ENCODE measurements at places on chromosomes 2 and 18. TPM values are rescaled to one million over a fixed set of nuclear protein-coding genes. Genes with fewer than 3 reads are reported as not detected.
A peak's percentile ranks its signal among the peaks of the same experiment; 100 is the strongest.

MFSD2B gene
- not detected for total RNA-seq

RAPH1 gene
- total RNA-seq, result 11.9 TPM

ZSWIM2 gene
- total RNA-seq, result not detected

EHD3 gene
- 0.99 TPM for total RNA-seq

VWA3B gene
- 0.78 TPM for total RNA-seq

PTPRM gene
- total RNA-seq, result 48.0 TPM

NOTO gene
- not detected for total RNA-seq

KCNF1 gene
- total RNA-seq, result 5.3 TPM

DES gene
- total RNA-seq, result 12.7 TPM

ALK gene
- 0.26 TPM for total RNA-seq

DNA sequence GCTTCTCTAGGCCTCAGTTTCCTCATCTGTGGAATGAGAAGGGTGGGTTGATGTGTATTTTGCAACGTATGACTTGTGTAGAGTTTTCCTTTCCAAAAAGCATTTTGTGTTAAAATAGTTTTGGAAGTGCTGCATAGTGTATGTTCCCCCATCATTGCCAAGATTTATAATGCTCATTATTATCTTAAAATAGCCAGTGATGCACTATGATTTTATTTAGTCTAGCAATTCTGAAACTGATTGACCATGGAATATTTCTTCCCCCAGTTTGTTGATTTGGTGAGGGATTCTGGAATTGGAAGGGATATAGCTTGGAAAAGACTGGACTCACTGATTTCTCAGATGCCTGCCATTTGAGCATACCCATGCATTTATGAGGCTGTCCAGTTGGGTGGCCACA lies 130.6 kb downstream of the CCDC85A start:
- DNase-seq, result no peak

- no peak for DNase-seq
Measured at GRCh38 chr2:45770811-45771210, 119.3 kb downstream of the PRKCE start.

DNA sequence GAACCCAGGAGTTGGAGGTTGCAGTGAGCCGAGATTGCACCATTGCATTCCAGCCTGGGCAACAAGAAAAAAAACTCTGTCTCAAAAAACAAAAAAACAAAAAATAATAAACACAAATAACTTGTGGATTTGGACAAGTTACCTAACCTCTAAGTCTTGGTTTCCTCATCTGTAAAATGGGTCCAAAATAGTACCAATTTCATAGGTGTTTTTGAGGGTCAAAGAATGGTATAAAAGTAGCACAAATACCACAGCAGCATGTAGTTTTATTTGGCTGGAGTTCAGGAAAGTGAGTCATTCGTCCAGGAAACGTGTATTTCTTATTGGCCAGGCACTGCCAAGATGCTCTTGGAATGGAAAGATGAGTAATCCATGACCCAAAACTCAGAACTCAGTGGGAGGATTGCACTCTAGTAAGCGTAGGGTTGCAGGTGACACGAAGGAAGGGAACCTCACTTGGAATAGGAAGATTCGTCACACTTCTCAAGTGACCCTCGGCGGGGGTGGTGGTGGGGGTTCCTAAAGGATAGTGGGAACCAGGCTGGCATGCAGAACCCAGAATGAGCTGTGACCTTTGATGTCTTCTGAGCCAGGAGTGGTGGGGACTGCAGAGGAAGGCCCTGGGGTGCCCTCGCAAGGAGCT lies 24.4 kb downstream of the GRHL1 start:
- DNase-seq, result peak; percentile 66

DNA sequence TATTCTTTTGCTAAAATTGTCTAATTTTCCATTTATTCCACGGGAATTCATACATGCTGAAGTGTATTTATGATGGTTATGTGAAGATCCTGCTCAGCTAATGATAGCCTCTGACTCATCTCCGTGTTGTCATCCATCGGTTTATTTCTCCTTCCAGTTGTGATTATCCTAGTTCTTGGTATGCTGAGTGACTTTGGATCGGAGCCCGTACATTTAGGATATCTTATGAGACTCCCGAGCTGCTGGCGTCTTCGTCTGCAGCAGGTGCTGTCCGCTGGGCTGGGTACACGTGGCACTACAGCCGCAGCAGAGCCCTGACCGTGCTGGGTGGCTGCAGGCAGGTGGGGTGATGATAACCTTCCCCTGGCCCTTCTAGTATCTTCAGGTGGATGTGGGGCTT lies 40.1 kb upstream of the GALR1 start:
- no peak for DNase-seq

GRCh38 chr2:149661844-149662243 lies 74.3 kb upstream of the MMADHC start:
- peak; percentile 32 for DNase-seq

DNA sequence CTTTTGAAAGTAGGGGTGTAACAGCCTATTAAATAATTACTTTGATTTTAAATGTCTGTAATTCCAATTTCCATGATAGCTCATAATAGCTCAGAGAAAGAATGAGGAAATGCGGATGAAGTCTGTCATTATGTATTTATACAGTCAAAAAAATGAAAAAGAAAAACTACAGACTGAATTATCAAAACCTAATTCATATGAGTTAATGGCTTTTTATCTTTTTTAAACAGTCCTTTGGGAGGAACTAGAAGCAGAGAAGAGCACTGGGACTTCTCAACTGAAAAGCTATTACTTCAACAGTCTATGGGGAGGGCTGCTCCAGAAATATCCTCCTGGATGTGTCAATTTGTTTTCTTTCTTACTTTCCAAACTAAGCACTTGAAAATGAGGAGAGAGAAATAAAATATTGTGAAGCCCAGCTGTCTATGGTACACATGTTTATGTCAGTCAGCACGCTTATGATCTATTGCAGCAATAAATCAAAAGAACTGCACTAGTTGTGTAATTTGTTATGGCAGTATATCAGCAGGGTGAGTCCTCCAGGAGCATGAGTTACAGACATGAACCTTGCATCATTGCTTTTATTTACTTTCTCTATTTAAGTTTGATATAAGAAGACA lies 1550.2 kb downstream of the LRP1B start:
- no peak for DNase-seq

DNA sequence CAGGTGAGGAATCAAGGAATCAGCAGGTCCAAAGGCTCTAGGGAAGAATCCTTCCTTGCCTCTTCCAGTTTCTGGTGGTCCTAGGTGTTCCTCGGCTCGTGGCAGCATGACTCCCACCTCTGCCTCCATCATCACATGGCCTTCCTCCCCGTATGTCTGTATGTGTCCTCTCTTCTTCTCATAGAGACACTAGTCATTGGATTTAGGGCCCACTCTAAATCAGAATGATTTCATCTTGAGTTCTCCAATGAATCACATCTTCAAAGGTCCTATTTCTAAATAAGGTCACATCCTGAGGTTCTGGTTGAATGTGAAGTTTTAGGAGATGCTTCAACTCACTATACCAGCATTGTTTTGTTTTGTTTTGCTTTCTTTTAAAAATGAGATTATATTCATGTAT lies 11.1 kb upstream of the AGFG1 start:
- no peak for DNase-seq

GRCh38 chr2:197777823-197778407 lies 7.2 kb downstream of the BOLL start:
- DNase-seq, result no peak

GRCh38 chr2:198232281-198232680 lies 427.9 kb downstream of the PLCL1 start:
- no peak for DNase-seq

- DNase-seq, result no peak
Measured at GRCh38 chr2:234373060-234373459, 123.8 kb downstream of the ARL4C start.

GRCh38 chr18:58180738-58181353 lies 136.8 kb downstream of the NEDD4L start:
- peak; percentile 71 for DNase-seq

DNA sequence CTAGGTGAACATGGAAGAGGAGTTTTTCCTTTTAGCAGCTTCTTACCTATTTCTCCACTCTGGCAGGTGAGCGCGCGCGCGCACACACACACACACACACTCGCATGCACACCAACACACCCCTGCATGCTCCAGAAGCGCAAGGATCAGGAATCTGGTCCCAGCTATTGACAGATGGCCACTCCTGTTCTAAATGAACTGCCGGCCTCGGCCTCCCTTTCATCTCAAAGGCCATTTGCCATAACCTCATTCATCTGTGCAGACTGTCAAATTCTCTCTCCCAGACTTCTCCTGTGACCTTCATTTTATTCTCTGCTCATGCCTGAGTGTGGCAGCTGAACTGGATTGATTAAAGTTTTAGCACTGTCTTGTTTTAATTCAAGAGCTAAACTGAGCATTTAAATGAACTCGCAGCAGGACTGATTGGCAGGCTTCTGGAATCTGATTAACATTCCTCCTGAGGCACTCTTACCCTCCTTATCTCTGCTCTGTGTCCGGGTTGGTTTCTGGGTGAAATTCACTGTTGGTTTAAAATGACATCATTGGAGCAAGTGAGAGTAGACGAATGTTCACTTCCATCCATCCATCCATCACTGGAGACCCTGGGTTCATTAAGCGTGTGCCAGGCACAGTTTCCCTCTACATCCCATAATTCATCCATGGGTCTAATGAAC lies 58.8 kb downstream of the FECH start:
- no peak for DNase-seq

DNA sequence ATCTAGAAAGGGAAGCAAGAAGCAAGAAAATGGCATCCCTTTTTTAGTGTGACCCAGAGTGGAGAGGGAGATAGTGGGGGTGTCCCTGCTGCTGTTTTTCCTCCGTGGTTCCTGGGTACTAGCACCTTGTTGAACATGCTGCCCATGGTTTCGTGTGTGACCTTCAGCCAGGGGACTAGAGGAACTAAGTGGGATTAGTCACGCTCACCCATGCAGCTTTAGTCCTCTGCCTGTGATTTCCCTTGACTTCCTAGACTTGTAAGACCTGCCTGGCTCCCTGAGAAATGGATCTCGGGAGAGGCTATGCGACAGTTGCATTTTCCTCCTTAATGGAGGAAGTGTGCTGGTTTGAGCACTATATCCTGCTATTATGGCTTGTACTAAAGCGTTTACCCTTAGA lies 471.4 kb downstream of the DCDC2C start:
- no peak for DNase-seq

DNA sequence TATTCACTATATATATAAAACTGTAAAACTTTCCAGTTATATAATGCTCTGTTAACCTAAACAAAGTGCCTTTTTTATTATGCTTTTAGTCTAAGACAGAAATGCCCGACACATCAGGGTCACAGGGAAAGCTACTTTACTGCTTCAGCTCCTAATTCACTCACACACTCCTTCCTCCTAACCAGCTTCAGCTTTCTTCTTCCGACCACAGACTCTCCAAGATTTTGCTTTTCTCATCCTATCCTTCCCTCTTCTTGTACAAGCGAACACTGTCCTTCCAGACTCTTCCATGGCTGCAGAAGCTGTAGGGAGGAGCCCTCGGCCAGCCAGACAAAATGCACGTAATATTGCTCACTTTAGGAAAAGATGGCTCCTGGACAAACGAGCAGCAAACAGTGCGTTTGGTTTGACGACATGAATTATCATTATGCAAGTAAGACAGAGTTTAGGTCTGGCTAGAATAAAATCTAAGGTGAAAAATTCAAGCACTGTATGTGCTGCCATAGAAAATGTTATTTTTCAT lies 47.5 kb upstream of the HNRNPA3 start:
- peak; percentile 38 for DNase-seq

DNA sequence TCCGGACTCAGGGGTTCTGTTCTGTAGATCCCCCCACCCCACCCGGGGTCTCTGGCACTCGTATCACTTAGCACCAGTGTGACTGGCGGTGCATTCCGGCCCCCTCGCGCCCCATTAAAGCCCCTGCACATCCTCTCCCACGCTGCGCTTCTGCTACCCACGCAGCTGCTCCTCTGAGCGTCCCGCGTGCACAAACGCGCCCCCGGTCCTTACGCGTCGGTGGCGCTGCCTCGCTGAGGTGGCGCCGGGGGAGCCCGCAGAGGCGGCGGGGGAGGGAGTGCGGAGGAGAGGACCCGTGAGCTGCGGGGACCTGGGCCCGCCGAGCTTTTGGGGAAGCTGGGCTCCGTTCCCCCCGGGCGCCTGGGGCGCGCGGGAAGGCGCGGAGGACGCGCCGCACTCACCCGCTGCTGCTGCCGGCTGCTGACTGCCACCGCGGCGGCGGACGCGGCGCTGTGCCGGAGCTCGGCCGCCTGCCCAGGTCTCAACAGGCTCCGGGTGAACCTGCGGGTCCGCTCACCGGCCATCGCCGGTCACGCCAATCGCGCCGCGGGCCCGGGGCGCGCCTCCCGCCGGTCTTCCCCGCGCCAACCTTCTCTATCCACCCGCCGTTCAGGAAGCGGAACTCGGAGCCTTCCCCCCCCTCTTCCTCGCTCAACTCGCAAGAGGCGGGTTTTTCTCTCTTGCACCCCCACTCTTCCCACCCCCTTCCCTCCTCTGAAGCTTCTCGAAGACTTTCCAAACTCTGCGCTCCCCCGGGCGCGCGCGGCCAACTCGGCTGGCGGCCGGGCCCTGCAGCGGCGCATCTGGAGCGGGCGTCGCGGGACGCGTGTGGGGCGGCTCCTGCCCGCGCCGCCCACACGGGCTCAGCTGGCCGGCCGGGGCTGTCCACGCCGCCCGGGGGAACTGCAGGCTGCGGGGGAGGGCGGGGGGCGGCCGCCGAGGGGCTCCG lies at the start of gene DOCK10:
Gene DOCK10 (minus strand): TSS at position 618 of the 949 bp plus-strand sequence. CDS start 94 bp downstream, at position 524.
- DNase-seq, result peak; percentile 9
